Right lobe of liver (tissue), 6 donors: ENCODE measurements at places on chromosomes 12 and 14.

DNA sequence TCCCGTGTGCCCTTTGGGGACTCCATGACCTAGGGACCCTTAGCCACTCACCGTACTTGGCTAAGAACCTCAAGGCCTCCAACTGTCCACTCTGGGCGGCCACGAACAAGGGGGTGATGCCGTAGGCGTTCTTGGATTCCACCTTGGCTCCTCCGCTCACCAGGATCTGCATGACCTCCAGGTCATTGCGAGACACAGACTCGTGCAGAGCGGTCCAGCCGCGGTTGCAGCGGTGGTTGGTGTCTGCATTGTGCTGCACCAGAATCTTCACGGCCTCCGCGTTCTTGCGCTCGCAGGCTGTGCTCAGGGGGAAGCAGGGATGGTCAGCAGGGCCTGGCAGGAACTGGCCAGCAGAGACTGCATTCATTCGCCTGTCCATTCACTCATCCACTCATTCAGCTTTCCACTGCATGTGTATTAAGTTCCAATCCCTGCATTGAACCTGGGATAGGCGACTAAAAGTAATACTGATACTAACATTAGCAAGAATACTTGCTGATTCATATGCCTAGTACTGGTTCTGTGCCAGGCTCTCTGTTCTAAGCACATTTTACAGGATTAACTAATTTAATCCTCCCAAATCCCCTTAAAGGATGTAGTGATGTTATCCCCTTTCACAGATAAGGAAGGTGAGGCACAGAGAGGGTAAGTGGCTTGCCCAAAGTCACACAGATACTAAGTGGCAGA is 23.9 kb downstream of the FAM181A start:
- H3K4me1 ChIP-seq: peaks cover 1% of the 10 kb centered on the region
- no peaks in the 10 kb centered on the region for H3K27me3 ChIP-seq
- H3K27ac ChIP-seq: no peak overlapping the region
- H3K4me3 ChIP-seq: no peak overlapping the region
- DNase-seq: no peak
- H3K36me3 ChIP-seq: no peaks in the 10 kb centered on the region

- no peak for DNase-seq
- no peaks in the 10 kb centered on the region for H3K4me1 ChIP-seq
- H3K4me3 ChIP-seq: no peak overlapping the region
- H3K36me3 ChIP-seq: peaks cover 62% of the 10 kb centered on the region
Measured at GRCh38 chr14:77738559-77739250, 22.3 kb downstream of the SNW1 start.

- no peaks in the 10 kb centered on the region for H3K36me3 ChIP-seq
- no peaks in the 10 kb centered on the region for H3K4me1 ChIP-seq
- no peak overlapping the region for H3K4me3 ChIP-seq
- no peak for DNase-seq
- H3K27ac ChIP-seq: no peak overlapping the region
Measured at GRCh38 chr14:101719708-101720107, 41.8 kb upstream of the PPP2R5C start.

DNA sequence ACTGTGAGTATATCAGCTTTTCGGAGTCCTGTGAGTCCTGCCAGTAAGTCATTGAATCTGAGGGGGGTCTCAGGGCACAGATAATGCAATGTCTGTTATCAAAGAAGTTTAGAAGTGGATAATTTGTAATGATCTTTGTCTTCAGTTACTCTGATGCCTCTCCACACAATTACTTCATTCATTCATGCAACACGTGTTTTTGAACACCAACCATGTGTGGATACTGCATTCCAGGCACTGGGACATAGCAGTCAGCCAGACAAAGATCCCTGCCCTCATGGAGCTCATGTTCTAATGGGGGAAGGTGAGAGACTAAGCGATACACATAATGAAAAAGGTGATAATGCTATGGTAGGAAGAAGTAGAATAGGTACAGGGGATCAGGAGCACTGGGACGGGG is 60.8 kb upstream of the SCN8A start:
- H3K4me3 ChIP-seq: no peak overlapping the region

DNA sequence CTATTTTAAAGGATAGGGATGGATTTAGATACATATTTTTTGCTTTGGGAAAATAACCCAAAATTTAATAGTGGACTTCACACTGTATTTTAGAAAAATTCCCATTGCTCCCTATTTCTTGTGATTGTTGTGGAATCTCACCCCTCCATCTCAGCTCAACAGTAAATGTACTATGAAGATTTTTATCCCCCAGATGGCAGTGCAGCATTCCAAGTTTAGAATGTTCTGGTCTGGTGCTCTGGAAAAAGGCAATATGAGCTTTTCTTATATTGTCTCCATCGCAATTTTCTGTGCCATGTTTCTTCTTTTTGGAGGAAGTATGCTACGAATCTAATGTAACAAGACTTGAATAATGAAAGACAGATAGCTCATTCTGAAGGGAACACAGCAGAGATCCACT is 471.7 kb upstream of the SYT1 start:
- no peaks in the 10 kb centered on the region for H3K36me3 ChIP-seq
- DNase-seq: no peak
- no peak overlapping the region for H3K27ac ChIP-seq
- H3K4me1 ChIP-seq: no peaks in the 10 kb centered on the region
- no peak overlapping the region for H3K4me3 ChIP-seq

GRCh38 chr14:36333119-36333518 is 12.7 kb upstream of the MBIP start:
- no peaks in the 10 kb centered on the region for H3K27me3 ChIP-seq
- H3K36me3 ChIP-seq: no peaks in the 10 kb centered on the region
- H3K4me3 ChIP-seq: no peak overlapping the region
- H3K4me1 ChIP-seq: no peaks in the 10 kb centered on the region

DNA sequence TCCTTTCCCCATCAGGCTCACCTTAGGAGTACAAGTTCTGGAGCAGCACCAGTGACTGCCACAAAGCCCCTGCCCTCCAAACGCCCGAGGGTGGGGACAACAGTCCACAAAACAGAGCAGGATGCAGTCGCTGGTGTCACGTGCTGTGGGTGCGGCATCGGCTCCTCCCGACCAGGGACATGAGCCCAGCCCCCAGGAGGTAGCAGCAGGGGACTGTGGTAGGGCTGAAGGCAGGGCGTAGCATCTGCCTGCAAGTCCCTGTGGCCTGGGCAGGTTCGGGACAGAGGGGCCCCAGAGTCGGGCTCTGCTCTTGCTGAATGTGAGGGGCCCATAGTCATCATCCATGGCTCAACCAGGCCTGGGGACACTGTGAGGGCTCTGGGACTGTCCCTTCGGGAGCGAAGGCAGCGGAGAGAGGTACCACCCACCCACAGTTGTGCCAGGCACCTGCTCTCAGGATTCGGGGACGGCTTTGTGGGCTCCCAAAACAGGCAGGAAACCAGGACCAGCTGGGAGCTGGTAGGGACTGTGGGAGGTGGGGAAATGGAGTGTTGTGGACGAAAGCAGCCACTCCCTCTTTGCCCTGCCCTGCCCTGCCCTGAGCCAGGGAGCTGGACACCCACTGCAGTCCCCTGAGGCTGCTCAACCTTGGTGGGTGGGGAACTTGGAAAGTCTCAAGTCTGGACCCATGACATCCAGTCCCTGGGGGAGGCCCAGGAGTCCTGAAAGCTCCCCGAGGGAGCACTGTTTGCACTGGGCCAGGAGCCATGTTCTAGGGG is 30.7 kb downstream of the FBRSL1 start:
- H3K27me3 ChIP-seq: no peaks in the 10 kb centered on the region
- H3K27ac ChIP-seq: no peak overlapping the region
- no peak overlapping the region for H3K4me3 ChIP-seq
- H3K36me3 ChIP-seq: no peaks in the 10 kb centered on the region

GRCh38 chr14:68634874-68635595 is 157.8 kb downstream of the ZFP36L1 start:
- no peak for DNase-seq
- no peak overlapping the region for H3K4me3 ChIP-seq
- no peaks in the 10 kb centered on the region for H3K27me3 ChIP-seq
- no peak overlapping the region for H3K27ac ChIP-seq
- H3K4me1 ChIP-seq: no peaks in the 10 kb centered on the region

DNA sequence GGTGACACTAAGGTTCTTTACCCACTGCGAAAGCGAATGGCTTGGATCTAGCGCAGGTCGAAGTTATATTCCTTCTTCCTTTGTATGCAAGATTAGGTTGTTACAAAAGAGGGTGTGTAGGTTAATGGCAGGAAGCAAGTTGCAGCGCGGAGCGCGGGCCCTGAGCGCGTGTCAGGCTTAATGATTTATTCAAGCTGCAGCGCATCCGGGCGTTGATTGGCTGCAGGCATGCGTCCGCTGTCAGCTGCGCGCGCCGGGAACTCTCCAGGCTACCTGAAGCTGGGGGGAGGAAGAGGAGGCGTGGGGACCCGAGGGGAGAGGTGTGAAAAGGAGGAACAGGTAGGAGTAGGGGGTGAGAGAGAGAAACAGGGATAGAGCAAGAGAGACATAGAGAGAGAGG is 7.4 kb downstream of the ASCL1 start:
- no peaks in the 10 kb centered on the region for H3K4me1 ChIP-seq
- peak overlapping the region; percentile 14 for H3K4me3 ChIP-seq
- DNase-seq: no peak
- no peaks in the 10 kb centered on the region for H3K36me3 ChIP-seq

- no peaks in the 10 kb centered on the region for H3K4me1 ChIP-seq
- H3K27me3 ChIP-seq: no peaks in the 10 kb centered on the region
- H3K36me3 ChIP-seq: no peaks in the 10 kb centered on the region
- DNase-seq: no peak
- H3K4me3 ChIP-seq: no peak overlapping the region
Measured at GRCh38 chr12:46493150-46493833, 120.7 kb upstream of the SLC38A2 start.
